ENCODE measurements at places on chromosomes 6 and 20.
A peak's percentile ranks its signal among the peaks of the same experiment; 100 is the strongest.

- no peak for DNase-seq
Observed at GRCh38 chr6:7922596-7922995, 12.0 kb upstream of the TXNDC5 start.

DNA sequence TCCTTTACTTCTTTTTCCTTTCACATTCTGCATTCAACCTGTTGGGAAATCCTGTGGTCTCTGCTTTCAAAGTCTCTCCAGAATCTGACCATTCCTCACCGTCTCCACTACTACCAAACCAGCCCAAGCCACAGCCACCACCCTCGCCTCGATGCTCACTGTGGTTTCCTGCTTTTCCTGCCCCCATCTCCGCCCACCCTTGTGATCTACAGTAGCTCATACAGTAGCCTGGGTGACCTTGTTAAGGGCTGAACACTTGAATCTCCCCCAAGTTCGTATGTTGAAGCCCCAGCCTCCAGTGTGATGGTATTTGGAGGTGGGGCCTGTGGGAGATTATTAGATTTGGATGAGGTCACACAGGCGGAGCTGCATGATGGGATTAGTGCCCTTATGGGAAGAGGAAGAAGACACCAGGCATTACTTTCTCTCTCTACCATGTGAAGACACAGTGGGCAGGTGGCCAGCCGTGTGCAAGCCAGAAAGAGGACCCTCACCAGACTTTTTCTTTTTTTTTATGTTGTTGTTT is 189.0 kb upstream of the UST start:
- DNase-seq, result no peak

- DNase-seq, result no peak
Observed at GRCh38 chr6:17455919-17456318, 62.5 kb downstream of the CAP2 start.

DNA sequence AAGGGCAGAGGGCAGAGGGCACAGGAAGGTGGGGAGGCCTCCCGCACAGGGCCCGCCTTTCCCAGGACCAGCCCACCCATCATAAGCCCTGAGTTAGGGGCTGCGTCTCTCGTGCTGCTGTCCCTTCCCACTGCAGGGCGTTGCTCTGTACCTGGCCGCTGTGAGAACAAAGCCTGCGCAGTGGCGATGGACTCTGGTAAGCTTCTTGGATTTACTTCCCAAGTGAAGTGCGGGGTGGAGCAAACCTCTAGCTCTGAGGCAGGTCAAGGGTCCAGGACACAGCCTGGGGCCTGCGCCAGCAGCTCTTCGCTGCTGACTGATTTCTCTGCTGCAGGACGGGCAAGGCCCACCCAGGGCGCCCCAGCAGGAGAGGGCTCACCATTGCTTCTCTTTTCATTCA is 23.9 kb downstream of the INSM1 start:
- DNase-seq, result no peak

GRCh38 chr6:24761193-24761835 is 13.4 kb upstream of the GMNN start:
- no peak for DNase-seq

DNA sequence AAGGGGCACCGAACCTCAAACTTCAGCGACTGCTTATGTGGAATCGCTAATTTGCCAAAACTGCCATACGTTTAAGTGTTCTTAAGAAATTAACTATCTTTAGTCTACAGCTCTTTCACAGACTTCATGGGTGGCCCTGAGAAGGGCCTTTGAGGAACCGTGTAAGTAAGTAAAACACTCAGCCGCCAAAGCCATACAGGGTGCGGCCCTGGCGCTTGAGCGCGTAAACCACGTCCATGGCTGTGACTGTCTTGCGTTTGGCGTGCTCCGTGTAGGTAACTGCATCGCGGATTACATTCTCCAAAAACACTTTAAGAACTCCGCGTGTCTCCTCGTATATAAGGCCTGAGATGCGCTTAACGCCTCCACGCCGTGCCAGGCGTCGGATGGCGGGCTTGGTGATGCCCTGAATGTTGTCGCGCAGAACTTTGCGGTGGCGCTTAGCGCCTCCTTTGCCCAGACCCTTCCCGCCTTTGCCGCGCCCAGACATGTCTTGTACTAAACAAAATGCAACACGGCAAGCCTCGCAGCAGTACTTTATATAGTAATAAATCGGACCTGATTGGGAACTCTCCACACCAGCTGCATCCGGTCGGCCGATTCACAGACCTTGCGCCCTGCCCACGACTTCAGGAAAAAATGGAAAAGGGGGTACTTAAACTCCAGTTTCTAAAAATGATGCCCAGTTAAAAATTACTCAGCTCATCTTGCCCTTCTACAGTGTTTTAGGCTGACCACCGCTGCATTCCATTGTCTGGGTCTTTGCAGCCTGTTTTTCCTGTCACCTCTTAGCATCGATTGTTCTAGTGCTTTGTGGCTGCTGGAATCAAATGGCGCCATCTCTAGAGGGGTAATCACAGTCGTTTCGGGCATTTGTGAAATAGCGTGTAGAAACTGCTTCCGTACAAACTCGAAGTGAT is 38.9 kb downstream of the OR2B2 start:
- peak; percentile 85 for DNase-seq

- no peak for DNase-seq
Observed at GRCh38 chr6:110329348-110329713, 28.8 kb downstream of the METTL24 start.

DNA sequence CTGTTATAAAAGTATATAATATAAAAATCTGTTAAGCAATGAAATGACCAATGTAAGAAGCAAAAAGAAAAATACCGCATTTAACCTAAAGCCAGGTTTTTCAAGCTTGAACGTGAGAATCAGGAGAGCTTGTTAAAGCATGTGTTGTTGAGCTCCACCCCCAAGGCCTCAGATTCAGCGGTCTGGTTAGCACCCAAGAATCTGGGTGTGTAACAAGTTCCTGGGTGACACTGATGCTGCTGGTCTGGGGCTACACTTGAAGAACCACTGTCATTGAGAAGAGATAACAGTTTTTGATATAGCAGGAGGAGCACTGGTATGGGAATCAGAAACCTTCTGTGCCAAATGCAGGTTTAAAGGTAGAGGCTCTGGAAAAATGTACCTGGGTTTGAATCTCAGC is 154.0 kb downstream of the ID4 start:
- no peak for DNase-seq

DNA sequence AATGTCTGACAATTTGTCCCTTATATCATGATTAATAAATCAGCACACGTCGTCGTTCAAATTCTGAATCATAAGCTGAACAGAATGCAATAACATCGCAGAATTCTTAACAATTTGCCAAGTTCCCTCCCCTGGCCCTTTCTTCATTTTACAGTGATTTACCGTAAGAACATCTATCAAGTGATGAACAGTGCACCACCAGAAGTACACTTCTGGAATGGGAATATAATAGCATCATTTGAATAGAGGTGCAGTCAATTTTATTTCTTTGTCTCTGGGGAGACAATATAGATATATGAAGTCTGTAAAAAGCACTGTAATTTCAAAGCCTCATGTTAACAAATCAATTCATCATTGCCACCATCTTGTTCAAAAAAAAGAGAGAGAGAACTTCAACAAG is 145.1 kb upstream of the SMLR1 start:
- no peak for DNase-seq

DNA sequence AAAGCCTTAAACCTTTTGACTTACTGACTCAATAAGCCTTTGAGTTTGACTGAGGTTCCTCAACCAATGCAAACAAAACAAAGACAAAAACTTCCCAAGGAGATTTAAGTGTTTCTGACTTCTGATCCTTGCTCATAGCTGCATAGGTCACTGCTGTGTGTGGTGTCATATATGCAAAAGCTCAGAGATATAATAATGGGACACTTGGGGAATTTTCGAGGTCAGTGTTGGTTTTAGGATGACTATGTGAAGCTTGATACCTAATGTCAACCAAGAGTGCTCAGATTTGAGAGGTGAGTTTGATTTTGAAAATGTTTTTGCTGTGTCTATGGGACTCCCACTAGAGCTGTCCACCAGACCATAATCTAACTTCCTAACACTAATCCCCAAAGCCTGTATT is 26.2 kb downstream of the ZKSCAN8 start:
- no peak for DNase-seq

DNA sequence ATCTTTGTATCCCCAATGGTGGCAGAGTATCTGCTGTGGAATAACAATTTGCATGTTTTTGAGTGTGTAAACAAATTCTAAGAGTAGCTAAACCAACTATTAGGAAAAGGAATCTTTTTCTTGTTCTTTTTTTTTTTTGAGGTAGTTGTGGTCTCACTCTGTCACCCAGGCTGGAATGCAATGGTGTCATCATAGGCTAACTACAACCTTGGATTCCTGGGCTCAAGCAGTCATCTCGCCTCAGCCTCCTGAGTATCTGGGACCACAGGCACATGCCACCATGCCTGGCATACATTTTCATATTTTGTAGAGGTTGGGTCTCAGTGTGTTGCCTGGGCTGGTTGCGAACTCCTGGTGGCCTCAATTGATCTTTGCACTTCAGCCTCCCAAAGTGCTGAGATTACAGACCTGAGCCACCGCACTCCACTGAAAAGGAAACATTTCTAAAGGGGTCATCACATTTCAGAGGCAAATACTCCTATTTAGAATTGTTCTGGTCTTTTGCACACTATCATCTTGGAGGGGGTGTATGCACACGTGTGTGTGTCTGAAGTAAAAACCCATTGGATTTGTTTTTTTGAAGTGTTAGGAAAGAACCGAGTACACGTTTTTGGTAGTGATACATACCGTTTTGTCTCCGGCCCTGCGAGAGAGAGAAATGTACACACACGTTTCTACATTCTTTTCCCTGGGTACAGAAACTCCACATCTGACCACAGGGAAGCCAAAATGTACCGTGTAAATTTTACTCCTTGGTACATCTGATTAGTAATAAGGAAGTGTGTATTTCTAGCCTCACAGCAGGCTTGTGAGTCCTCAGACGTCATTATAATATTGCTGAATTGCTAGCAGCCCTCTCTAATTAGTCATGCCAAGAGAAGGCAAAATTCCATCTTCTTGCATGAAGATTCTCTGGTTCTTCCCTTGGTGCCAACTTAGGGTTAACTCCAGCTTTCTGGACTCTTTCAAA is 183.6 kb downstream of the JARID2 start:
- no peak for DNase-seq

- DNase-seq, result no peak
Observed at GRCh38 chr6:21664314-21665109, 71.0 kb downstream of the SOX4 start.

DNA sequence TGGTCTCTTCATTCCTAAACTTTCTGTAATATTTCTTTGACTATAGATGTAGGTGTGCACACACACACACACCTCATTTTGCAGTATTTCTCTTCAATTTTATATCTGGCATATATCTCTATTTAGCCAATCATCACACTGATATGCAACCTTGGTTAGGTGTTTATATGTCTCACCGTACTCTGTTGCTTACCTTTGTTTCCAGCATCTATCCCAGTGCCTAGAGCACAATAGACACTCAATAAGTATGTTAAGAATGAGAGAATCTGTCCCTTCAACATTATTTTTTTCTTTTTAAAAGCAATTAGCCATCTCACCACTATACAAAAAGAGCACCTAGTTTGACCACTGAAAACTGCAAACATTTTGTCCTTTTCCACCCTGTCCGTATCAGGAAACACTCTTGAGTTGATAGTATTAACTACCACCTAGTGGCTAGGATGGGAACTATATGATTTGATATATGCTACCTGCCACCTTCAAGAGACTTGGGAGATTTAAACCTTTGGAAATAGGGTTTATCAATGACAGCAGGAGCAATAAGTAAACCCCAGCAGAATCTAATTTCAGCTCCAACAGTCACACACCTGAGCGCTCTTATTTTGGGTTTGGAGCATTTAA is 48.7 kb upstream of the RSPO3 start:
- no peak for DNase-seq

GRCh38 chr6:42260972-42261371 is 43.3 kb upstream of the MRPS10 start:
- DNase-seq, result peak; percentile 85

DNA sequence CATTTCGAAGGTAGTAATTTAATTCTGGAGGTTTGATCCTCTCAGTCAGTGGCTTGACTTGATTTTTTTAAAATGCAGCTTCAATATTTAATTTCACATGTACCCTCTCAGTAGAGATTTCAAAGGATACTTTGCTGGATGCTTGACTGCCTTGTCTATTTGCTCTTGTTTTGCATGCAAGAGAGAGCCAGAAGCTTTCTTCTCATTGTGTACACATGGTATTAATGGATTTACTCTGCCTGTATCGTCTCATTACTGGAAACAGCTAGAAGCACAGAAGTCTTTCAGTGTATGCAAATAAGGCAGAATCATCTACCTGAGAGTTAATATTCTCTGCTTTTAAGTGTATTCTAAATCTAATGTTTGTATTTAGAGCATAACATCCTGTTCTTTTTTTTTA is 84.3 kb upstream of the FOXO3 start:
- DNase-seq, result no peak

DNA sequence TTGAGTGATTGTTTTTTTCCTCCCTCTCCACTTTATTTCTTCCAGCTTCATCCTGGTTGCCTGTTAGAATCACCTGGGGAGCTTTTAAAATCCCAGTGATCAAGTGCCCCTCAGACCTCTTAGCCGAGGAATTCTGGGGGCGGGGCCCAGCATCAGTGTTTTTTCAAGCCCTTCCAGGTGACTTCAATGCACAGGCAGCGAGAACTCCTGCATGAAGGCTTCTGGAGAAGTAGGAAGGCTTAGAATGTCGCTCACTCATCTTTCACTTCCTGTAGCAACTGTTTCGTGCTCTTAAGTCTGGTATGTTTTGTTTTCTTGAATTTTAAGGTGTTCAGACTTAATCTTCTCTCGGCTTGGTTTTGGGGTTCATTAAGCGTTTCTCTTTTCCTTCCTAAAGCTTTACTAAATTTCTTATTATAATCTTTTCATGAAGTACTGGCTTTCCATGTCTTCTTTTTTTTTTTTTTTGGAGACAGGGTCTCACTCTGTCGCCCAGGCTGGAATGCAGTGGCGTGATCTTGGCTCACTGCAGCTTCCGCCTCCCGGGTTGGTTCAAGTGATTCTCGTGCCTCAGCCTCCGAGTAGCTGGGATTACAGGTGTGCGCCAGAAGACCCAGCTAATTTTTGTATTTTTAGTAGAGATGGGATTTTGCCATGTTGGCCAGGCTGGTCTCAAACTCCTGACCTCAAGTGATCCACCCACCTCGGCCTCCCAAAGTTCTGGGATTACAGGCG is 30.9 kb upstream of the TULP1 start:
- DNase-seq, result no peak

- DNase-seq, result no peak
Observed at GRCh38 chr20:51284871-51285270, 257.6 kb downstream of the NFATC2 start.

- no peak for DNase-seq
Observed at GRCh38 chr6:38688579-38689087, 14.3 kb downstream of the GLO1 start.

DNA sequence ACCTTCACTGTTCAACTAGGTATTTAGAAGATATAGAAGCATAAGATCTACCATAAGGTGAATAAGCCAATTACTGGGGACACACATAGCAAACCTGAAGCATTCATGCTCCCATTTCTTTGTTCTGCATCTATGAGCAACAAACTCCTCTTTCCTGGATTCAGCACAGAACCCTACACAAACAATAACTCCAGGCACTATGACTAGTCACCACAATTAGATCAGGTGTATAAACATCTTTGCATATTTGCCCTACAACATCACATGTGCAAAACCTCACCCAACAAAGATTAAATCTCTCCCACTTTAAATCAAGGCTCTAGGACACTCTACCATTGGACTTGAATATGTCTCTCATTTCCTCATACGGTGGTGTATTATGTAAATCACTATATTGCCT is 652.3 kb downstream of the EPHA7 start:
- no peak for DNase-seq
